ENCODE measurements at places on chromosomes 6 and 20. TPM values are rescaled to one million over a fixed set of nuclear protein-coding genes. Genes with fewer than 3 reads are reported as not detected.
A peak's percentile ranks its signal among the peaks of the same experiment; 100 is the strongest.

- DNase-seq: no peak
These were observed 160.5 kb upstream of the KCNG1 start for GRCh38 chr20:51183451-51183850.

Gene TFAP2D
- polyA plus RNA-seq: not detected

GRCh38 chr6:157906537-157907061 lies 75.1 kb upstream of the SYNJ2 start:
- peak; percentile 34 for DNase-seq

DNA sequence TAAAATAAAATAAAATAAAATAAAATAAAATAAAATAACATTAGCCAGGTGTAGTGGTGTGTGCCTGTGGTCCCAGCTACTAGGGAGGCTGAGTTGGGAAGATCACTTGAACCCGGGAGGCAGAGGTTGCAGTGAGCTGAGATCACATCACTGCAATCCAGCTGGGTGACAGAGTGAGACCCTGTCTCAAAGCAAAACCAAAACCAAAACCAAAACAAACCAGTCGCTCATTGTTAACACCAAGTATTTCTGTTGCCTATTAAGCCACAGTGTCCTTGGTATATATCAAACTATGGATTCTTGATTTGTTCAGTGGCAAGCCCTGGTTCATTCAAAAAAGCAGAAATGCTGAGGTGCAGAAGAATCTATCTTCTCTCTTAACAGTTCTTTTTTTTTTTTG lies 65.7 kb downstream of the PYGB start:
- DNase-seq: no peak

GRCh38 chr20:8369311-8369710 lies 237.2 kb downstream of the PLCB1 start:
- DNase-seq: no peak

DNA sequence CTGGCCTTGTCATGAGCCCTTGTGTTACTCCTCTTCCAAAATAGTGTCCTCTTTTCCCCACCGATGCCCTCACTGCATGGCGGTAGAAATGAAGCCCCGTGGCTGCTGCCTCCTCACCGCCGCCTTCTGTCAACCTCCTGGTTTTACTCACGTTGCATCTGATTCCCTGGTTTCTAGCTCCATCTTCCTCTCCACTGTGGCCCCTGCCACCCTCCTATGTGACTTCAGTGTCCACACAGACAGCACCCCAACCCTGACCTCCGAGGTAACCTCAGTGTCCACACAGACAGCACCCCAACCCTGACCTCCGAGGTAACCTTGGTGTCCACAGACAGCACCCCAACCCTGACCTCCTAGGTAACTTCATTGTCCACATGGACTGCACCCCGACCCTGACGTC lies 122.8 kb upstream of the THBS2 start:
- DNase-seq: no peak

Gene KIF25
- polyA plus RNA-seq: 0.69 TPM

Gene MCHR2
- not detected for polyA plus RNA-seq

DNA sequence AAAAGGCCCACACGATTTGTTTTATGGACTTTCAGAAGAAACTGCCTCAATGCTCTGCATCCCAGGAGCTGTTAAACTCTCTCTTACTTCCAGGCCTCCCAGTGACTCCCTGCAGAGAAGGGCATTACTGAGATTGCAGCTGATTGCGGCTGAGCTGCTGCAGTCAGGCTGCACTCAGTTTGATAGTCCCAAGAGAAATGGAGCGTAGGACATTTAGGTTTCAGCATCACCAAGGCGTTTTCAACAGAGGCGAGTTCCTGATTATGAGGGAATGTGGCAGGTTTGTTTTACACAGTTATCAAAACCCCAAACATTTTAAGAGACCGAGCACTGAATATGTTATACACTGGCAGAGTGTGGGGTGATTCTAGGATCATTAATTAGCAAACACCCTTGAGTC lies 145.6 kb downstream of the TBX18 start:
- no peak for DNase-seq

DNA sequence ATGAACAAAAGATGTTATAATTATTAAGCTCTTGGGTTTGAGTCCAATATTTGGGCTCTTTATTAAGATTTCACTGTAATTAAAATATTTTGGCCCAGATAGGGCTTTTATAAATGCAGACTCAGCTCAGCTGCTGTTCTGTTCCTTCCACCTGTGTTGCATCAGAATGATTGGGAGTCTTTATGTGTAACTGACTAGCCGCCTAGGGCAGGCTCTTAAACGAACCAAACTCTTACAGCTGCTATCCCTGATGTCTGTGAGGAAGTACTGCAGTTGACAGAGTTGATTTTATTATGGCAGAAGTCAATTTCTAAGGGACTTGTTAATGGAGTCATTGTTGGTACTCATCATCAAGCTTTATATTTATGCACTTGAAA lies 144.7 kb downstream of the MYO6 start:
- DNase-seq: peak; percentile 5

GRCh38 chr20:36975099-36975818 lies 23.8 kb upstream of the SAMHD1 start:
- DNase-seq: no peak

DNA sequence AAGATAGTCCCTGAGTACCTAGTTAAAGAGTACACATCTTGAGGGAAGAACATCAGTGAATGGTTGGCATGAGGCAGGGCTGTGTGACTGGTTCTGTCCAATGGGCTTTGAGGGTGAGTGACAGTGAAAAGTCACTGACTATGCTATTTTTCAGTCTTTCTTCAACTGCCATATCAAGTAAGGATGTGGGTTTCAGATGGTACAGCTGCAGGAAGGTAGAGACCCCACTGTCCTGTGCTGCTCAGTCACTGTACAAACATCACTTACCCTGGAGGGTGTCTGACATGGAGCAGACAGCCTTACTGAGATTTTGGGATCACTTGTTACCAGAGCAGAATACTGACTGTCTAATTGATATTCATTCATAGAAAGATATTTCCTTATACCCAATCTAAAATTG lies 115.3 kb upstream of the ASCC3 start:
- no peak for DNase-seq

Gene TPX2
- polyA plus RNA-seq: 34.9 TPM

Gene TLDC2
- polyA plus RNA-seq: 0.45 TPM

Gene POPDC3
- polyA plus RNA-seq: 60.1 TPM

- DNase-seq: no peak
These were observed 41.8 kb upstream of the MTRF1L start for GRCh38 chr6:153044295-153044694.

DNA sequence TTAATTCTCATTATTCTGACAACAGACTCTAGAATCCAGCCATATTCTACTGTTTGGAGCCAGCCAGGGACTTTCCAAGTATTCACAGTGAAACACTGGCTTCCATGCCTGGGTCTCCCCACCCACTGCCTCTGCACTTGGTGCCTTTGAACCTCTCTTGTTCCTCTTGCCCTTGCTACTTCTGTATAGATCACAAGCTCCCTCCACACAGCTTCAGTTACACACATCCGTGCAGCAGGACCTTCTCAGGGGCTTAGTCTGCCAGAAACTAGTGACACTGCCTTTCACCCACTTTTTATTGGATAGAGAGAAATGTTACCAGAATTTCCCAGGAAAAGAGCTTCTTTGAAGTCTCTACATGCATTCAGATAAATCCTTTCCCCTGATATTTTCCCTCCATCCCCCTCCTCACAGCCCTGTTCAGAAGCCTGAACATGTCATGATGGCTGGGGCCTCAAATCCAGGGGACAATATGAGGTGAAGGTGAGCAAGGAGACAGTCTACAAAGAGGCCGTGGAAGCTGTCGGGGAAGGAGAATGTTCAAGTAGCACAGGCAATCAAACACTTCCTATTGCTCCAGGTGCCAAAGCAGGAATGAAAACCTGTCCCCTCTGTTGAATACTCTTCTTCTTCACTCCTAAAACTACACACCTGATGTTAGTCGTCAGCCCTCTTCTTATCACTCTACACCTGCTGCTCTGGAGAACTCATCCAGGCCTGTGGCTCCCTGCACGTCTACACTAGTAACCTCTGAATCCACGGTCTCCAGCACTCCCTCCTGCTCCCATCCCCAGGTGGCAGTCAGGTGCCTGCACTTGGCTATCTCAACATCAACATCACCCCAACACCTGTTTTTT lies 20.2 kb upstream of the HLA-DOA start:
- DNase-seq: peak; percentile 71

DNA sequence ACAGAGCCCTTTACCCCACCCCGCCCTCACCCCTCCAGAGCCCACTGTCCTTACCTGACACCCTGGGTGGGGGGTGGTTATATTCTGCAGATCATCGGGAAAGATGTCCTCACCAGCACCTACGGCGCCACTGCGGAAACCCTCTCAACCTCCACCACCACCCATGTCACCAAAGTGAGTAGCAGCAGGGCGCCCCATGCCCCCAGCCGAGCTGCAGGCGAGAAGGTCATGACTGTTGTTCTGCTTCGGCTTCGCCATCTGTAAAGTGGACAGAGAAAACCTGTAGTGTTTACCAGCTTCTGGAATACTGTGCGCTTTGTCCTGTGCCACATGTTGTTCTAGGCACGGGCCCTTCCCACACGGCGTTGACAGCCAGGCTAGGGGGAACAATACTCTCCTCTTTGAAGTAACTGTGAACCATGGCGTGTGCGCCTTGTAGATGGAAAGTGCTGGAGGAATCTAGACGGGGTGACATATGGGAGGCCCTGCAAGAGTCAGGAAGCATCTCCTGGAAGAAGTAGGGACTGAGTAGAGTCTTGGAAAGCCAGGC lies 16.5 kb upstream of the AAR2 start:
- no peak for DNase-seq

Gene LGSN
- polyA plus RNA-seq: not detected

DNA sequence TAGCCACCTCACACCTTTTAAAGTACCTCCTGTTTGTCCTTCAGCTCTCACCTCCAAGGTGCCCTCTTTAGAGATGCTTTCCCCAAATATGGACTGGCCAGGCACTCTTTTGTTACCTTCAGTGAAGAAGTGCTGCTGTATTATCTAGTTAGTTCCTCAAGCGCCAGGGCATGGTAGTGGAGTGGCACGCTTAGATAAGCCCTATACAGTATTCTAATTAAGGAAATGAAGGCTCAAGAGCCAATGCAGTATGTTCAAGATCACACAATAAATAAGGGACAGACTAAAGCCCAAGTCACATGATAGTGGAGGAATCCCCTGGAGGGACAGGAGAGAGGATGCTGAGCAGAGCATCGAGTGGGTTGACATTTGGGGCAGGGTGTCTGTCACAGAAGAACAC lies 28.5 kb upstream of the GFOD1 start:
- DNase-seq: no peak

Gene TREM1
- polyA plus RNA-seq: 1.6 TPM

DNA sequence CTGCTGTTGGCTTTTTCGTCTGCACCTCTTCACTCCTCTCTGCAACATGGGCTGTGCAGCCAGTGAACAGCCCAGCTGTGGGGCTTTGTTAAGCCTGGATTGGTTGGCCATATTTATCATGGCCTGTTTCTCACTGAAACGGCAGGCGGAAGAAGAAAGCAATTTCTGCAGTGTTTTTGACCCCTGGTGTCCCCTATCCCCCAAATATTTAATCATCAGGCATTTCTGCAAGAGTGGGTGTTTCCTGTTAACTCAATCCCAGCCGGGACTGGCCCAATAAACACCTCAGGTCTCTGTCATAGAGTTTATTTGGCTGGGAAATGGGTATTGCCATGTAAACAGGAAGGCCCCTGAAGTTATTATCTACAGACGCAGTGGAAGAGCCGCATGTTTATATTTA lies 174.8 kb upstream of the SUPT3H start:
- DNase-seq: no peak

Gene RWDD2A
- polyA plus RNA-seq: 5.2 TPM

GRCh38 chr6:120556491-120556890 lies 777.8 kb downstream of the TBC1D32 start:
- no peak for DNase-seq

Gene TSPO2
- 1.8 TPM for polyA plus RNA-seq

GRCh38 chr6:155154158-155154830 lies 109.5 kb upstream of the CLDN20 start:
- peak; percentile 90 for DNase-seq

- peak; percentile 17 for DNase-seq
These were observed 6.1 kb upstream of the RWDD1 start for GRCh38 chr6:116564921-116565872.

GRCh38 chr6:90450268-90450953 lies 136.5 kb downstream of the MAP3K7 start:
- no peak for DNase-seq

Gene CST4
- polyA plus RNA-seq: not detected
